ENCODE measurements at places on chromosomes 11 and 22.

DNA sequence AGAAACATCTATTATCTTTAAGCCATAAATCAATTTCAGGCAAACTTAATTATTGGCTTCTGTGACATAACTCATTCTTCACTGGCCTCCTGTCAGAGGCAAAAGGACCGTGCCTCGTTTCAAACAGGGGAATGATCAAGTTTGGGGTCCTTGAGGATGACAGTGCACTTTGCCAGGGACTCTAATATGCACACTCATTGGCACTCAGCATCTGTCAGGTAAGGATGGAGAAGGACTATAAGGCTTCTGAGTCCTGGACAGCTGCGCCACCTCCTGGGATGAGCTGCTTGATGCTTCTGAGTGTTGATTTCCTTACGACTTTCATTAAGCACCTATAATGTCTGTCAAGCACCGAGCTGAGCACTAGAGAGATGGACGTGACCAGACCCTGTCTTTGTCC is 20.2 kb downstream of the BPIFC start:
- DNase-seq, result peak; percentile 46

DNA sequence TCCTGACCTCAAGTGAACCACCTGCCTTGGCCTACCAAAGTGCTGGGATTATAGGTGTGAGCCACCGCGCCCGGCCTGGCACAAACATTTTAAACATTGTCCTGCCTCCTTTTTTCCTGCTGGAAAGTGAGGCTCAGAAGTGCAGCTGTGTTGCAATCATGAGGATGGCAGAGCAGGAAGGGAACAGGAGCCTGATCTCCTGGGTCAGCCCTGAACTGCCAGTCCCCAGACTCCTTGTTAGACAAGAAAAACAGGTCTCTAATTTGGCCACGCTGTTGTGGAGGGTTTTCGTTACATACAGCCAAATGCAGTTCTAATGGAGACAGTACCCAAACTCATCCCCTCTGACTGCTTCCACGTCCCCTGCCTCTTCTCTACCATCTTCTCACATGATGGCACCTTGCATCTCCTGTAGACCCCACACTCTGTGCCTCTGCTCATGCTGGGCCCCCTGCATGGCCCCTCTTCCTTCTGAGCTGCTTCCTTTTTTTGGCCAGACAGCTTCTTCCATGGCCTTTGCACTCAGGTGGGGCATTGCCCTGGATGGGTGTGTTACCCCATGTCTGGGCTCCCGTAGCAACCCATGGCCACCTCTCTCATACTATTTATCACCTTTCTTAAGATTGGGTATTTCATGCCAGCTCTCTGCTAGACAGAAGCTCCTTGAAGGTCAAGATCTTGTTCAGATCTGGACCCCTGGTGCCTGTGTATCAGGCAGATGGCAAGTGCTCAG is 227.1 kb downstream of the CEP164 start:
- DNase-seq, result no peak

- DNase-seq, result peak; percentile 52
Measured at GRCh38 chr11:44533921-44534711, 31.3 kb upstream of the CD82 start.

GRCh38 chr11:35141571-35141971 is 2.6 kb downstream of the CD44 start:
- peak; percentile 58 for DNase-seq

DNA sequence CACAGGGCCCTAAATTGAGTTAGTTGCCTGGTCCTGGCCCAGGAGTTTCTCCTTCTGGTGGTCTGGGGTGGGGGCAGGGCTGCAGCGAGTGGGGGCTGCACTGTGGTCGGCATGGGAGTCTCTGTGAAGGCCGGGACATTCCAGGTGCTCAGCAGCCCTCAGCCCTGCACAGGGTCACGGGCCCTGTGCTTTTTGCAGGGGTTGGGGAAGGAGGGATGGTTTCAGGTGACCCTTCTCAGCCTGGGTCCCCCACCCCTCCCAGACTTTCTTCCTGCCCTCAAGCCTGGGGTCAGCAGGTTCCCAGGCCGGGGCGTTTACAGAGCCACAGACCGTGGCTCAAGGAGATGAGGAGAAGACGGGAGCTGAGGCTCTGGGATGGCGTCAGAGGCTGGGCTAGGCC is 7.8 kb downstream of the EMID1 start:
- DNase-seq, result no peak

- no peak for DNase-seq
Measured at GRCh38 chr11:88555829-88556202, 218.3 kb upstream of the CTSC start.

- DNase-seq, result peak; percentile 82
Measured at GRCh38 chr11:119666463-119667131, 62.4 kb downstream of the NECTIN1 start.

DNA sequence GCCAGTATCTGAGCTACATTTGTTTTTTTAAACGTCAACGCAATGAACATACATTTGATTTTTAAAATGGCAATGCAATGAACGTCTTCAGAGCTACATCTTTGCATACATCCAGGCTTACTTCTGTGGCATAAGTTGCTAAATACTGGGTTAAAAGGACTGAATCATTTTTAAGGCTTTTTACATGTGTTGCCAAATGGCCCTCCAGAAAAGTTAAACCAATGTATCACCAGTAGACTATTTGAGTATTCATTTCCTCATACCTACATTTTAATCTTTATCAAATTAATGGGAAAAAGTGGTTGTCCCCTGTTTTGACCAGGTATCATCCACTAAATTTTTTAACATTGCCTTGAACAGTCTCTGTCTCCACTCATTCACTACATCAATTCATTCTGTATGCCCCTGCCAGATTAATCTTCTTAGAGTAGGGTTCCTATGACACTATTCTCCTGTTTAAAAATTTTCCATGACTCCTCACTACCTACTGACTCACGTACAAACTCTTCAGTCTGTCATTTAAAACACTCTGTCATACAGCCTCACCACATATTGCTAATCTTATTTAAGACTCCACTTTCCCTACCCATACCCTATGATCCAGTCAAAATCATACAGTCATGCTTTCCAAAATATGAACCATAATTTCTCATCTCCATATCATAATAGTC is 12.4 kb upstream of the PRRG4 start:
- no peak for DNase-seq

DNA sequence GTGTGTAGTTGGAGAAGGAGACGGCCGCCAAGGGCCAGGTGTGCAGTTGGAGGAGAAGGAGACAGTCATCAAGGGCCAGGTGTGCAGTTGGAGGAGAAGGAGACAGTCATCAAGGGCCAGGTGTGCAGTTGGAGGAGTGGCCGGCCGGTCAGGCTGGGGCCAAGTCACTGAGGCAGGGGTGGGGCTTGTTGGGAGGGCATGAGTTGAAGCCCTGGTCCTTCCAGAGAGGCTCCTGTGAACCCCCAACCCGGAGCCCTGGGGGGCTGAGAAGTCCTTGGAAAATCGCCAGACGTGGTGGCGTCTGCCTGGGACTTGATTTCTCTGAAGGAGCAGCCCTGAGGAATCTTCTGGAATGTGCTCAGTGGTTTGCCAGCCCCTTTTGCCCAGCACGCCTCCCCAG is 1320.5 kb downstream of the BRD1 start:
- no peak for DNase-seq

DNA sequence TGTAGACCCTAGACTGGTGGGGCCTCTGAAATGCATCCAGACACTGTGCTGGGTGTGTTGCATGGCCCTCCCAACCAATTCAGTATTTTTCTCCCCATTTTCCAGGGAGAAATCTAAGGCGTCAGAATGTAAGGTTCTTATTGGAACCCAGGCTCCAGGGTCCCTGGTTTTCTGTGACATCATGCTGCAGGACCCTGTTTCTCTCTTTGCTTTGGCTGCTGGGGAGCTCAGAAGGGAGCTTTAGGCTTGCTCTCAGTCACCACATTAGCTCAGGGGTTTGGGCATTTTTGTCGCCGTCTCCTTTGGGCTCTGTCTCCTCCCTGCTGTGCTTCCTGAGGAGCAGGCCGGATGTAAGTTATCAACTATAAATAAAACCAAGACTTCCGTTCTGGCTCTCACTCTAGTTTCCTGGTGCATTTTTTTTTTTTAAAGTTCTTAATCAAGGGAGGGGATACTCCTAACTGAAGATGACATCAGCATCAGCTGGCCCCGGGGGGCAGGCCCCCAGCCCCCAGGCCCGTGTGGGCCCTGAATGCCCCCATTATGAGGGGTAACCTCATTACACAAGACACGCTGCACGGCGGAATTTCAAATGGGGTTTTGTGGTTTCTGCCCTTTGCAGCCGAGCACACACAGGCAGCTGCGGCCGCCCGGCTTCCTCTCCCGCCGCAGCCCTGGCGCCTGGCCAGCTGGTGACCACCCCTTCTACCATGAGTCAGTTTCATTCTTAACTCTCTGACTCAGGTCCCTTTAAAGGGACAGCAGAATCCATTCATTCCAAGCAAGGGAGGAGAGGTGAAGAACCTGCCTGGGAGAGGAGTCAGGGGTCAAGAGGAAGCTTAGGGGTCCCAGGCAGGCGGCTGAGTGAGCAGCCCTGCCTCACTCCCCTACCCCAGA is 3.2 kb downstream of the MYEOV start:
- peak; percentile 96 for DNase-seq

- DNase-seq, result peak; percentile 42
Measured at GRCh38 chr11:104467404-104467803, 303.5 kb upstream of the PDGFD start.

- no peak for DNase-seq
Measured at GRCh38 chr11:65592858-65593517, 2.6 kb downstream of the KCNK7 start.

- no peak for DNase-seq
Measured at GRCh38 chr11:112509300-112509699, 248.6 kb upstream of the PLET1 start.

DNA sequence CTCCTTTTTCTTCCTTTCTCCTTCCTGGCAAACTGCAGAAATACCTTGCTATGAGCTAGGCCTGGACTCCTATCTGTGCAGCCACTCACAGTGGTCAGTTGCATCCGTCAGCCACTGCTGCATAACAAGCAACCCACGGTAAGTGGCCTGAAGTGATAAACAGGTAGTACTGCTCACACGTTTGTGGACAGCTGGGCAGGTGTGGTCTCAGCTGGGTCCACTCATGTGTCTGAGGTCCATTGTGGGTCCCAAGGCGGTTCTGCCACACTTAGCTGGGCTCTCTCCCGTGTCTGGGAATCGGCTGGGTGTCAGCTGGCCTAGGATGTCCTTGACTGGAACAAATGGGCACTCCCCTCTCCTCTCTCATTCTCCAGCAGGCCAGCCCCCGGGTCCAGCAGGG is 109.3 kb downstream of the BRD1 start:
- no peak for DNase-seq

GRCh38 chr11:75668451-75669297 is at the start of gene MAP6:
MAP6 (minus strand) TSS chr11:75669038; CDS start chr11:75668369, 669 bp downstream.
- DNase-seq, result peak; percentile 61

- DNase-seq, result no peak
Measured at GRCh38 chr11:67027943-67028542, 5.1 kb downstream of the SYT12 start.

GRCh38 chr11:58675334-58676155 is 53.1 kb downstream of the CNTF start:
- peak; percentile 80 for DNase-seq
